ENCODE measurements at places on chromosomes 2 and 18. TPM values are rescaled to one million over a fixed set of nuclear protein-coding genes. Genes with fewer than 3 reads are reported as not detected.
A peak's percentile ranks its signal among the peaks of the same experiment; 100 is the strongest.

TDRD15 gene
- total RNA-seq: 0.06 TPM

- no peak for DNase-seq
- H3K36me3 ChIP-seq: peaks cover 2% of the 10 kb centered on the region
- H3K4me3 ChIP-seq: no peak overlapping the region
- H3K27ac ChIP-seq: no peak overlapping the region
- peaks cover 4% of the 10 kb centered on the region for H3K4me1 ChIP-seq
Measured at GRCh38 chr2:212843409-212844199, 305.0 kb upstream of the ERBB4 start.

GRCh38 chr2:240644171-240644651 lies 18.9 kb downstream of the GPR35 start:
- no peaks in the 10 kb centered on the region for H3K36me3 ChIP-seq
- H3K27ac ChIP-seq: no peak overlapping the region

ALS2 gene
- 15.3 TPM for total RNA-seq

- H3K4me1 ChIP-seq: peaks cover 23% of the 10 kb centered on the region
- peaks cover 5% of the 10 kb centered on the region for H3K36me3 ChIP-seq
- no peak for DNase-seq
- no peaks in the 10 kb centered on the region for H3K27me3 ChIP-seq
- H3K4me3 ChIP-seq: no peak overlapping the region
Measured at GRCh38 chr2:43230351-43230885, 4.0 kb upstream of the ZFP36L2 start.

GBX2 gene
- total RNA-seq: not detected

CFAP53 gene
- total RNA-seq: 0.68 TPM

GRCh38 chr18:44579028-44579702 lies 101.5 kb upstream of the SETBP1 start:
- peaks cover 8% of the 10 kb centered on the region for H3K27me3 ChIP-seq
- no peak for DNase-seq
- H3K4me3 ChIP-seq: no peak overlapping the region
- H3K4me1 ChIP-seq: no peaks in the 10 kb centered on the region

SERPINB13 gene
- total RNA-seq: not detected

DNA sequence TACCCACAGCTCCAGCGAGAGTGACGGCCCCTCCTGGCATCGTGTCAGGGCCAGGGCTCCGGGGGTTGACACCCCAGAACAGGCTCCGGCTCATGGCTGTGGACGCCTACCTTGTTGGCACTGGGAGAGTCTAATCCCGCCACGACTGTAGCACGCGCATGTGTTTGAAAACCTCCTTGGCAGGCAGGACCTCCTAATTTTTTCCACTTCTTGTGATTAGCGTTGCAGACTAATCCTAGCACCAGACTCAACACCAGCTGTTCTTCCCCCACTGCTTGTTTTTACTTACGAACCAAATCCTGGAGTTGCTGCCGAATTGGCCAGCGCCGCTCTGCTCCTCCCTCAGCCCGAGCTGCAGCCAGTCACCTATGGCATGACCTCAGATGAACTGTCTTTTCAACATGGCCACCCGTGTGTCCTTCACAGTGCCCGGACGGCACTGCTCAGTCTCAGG lies 110.7 kb downstream of the KLHL29 start:
- H3K36me3 ChIP-seq: no peaks in the 10 kb centered on the region
- peaks cover 55% of the 10 kb centered on the region for H3K27me3 ChIP-seq
- peaks cover 46% of the 10 kb centered on the region for H3K4me1 ChIP-seq

- no peak overlapping the region for H3K27ac ChIP-seq
- no peak for DNase-seq
- H3K4me3 ChIP-seq: no peak overlapping the region
- H3K36me3 ChIP-seq: peaks cover 12% of the 10 kb centered on the region
Measured at GRCh38 chr2:216465579-216466195, 33.0 kb upstream of the RPL37A start.

DNA sequence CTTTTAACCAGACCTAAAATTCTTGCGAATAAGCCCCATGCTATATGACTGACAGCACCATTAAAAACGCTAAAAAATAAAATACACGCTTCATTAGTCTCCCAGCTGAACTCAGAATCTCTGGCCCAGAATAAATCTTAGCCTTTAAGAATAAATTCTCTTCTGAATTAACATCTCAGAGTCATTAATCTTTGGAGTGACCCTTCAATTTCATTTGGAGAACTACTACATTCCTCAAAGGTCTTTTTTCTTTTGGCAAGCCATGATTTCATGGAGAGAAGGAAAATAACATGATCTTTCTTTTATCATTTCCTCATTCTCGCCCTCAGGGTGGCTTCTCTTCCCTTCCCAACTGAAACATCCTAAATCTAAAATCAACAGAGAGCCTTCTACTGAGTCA lies 259.0 kb downstream of the AFF3 start:
- no peak for DNase-seq
- no peak overlapping the region for H3K27ac ChIP-seq
- H3K4me3 ChIP-seq: no peak overlapping the region
- no peaks in the 10 kb centered on the region for H3K4me1 ChIP-seq
- H3K36me3 ChIP-seq: no peaks in the 10 kb centered on the region
- peaks cover 2% of the 10 kb centered on the region for H3K27me3 ChIP-seq

GRCh38 chr2:238313289-238313990 lies 6.9 kb upstream of the TRAF3IP1 start:
- H3K4me1 ChIP-seq: peaks cover 6% of the 10 kb centered on the region
- no peak for DNase-seq
- H3K36me3 ChIP-seq: no peaks in the 10 kb centered on the region
- H3K27me3 ChIP-seq: peaks cover 14% of the 10 kb centered on the region

GRCh38 chr18:50719471-50720324 lies 100.1 kb downstream of the MRO start:
- no peak for DNase-seq
- no peaks in the 10 kb centered on the region for H3K36me3 ChIP-seq
- H3K4me3 ChIP-seq: no peak overlapping the region
- no peaks in the 10 kb centered on the region for H3K27me3 ChIP-seq
- no peak overlapping the region for H3K27ac ChIP-seq

DNA sequence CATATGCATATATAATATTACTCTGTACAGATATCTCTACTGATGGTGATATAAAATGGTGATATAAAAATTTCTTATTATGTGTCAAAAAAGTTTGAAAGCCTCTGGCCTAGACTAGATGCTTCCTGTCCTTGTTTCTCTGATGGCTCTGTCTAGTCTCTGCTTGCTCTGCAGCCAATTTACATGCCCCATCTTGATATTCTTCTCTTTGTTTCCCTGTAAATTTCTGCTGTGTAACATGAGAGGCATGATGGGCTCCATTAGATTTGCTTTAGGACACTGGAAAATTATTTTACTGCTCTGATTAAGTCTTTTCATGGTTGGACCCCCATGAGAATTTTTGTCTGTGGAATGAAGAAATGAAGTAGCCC lies 24.3 kb downstream of the BABAM2 start:
- H3K4me3 ChIP-seq: no peak overlapping the region
- no peak for DNase-seq
- peaks cover 6% of the 10 kb centered on the region for H3K4me1 ChIP-seq
- H3K27ac ChIP-seq: no peak overlapping the region
- no peaks in the 10 kb centered on the region for H3K27me3 ChIP-seq
- H3K36me3 ChIP-seq: peaks cover 25% of the 10 kb centered on the region

- DNase-seq: peak; percentile 54
- peaks cover 28% of the 10 kb centered on the region for H3K4me1 ChIP-seq
- peak overlapping the region; percentile 79 for H3K4me3 ChIP-seq
- H3K27ac ChIP-seq: peak overlapping the region; percentile 89
- peaks cover 5% of the 10 kb centered on the region for H3K36me3 ChIP-seq
Measured at GRCh38 chr2:9739531-9739964, 103.7 kb upstream of the TAF1B start.

ANKRD30B gene
- not detected for total RNA-seq

DNA sequence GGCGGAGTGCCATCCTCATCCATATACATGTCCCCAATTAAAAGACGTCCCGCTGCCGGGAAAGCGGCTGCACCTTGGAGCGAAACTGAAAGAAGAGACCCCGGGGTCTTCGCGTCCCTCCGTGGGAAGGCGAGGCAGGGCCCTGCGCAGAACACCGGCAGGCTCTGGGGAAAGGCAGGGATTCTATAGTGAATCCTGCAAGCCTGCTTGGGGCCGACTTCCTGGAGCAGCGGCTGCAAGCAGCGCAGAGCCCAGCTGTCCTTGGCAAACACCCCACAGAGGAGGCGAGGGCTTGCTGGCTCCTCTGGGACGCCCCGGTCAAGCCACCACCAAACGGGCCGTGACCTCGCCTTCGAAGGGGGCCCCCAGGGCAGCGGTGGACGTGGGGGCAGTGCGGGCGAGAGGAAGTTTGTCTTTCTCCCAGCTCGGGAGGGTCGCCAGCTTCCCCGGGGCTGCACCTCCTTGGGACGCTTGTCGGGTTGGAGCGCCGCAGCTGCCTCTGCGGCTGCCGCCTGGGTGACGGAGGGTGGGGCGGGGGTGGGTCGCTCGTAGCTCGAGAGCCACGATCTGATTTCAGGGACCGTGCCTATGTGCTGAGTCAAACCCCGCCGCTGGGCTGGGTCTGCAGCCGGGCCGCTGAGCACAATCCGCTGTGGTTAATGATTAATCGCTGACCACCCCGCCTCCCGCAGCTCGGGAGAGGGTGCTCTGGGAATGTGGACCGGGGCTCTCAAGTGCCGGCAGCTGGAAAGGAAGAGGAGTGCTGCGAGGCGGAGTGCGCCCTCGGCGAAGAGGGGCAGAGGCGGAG lies 486 bp upstream of the GPR39 start:
- H3K27ac ChIP-seq: no peak overlapping the region
- H3K27me3 ChIP-seq: peaks cover 19% of the 10 kb centered on the region
- H3K4me3 ChIP-seq: no peak overlapping the region
- H3K4me1 ChIP-seq: no peaks in the 10 kb centered on the region
- H3K36me3 ChIP-seq: no peaks in the 10 kb centered on the region

- peak overlapping the region; percentile 74 for H3K4me3 ChIP-seq
- DNase-seq: peak; percentile 64
- H3K36me3 ChIP-seq: no peaks in the 10 kb centered on the region
- H3K27me3 ChIP-seq: peaks cover 64% of the 10 kb centered on the region
- no peak overlapping the region for H3K27ac ChIP-seq
- H3K4me1 ChIP-seq: peaks cover 12% of the 10 kb centered on the region
Measured at GRCh38 chr2:69012310-69013141, 453 bp upstream of the ANTXR1 start.

RUFY4 gene
- 4.9 TPM for total RNA-seq

GRCh38 chr2:100427111-100427510 lies 9.6 kb upstream of the CHST10 start:
- no peaks in the 10 kb centered on the region for H3K36me3 ChIP-seq
- H3K4me1 ChIP-seq: peaks cover 3% of the 10 kb centered on the region
- H3K27ac ChIP-seq: no peak overlapping the region
- no peak overlapping the region for H3K4me3 ChIP-seq

EML6 gene
- total RNA-seq: 2.4 TPM

- peaks cover 2% of the 10 kb centered on the region for H3K4me1 ChIP-seq
- DNase-seq: no peak
- no peak overlapping the region for H3K4me3 ChIP-seq
- H3K27me3 ChIP-seq: no peaks in the 10 kb centered on the region
Measured at GRCh38 chr2:63530704-63531279, 57.5 kb downstream of the WDPCP start.

DNA sequence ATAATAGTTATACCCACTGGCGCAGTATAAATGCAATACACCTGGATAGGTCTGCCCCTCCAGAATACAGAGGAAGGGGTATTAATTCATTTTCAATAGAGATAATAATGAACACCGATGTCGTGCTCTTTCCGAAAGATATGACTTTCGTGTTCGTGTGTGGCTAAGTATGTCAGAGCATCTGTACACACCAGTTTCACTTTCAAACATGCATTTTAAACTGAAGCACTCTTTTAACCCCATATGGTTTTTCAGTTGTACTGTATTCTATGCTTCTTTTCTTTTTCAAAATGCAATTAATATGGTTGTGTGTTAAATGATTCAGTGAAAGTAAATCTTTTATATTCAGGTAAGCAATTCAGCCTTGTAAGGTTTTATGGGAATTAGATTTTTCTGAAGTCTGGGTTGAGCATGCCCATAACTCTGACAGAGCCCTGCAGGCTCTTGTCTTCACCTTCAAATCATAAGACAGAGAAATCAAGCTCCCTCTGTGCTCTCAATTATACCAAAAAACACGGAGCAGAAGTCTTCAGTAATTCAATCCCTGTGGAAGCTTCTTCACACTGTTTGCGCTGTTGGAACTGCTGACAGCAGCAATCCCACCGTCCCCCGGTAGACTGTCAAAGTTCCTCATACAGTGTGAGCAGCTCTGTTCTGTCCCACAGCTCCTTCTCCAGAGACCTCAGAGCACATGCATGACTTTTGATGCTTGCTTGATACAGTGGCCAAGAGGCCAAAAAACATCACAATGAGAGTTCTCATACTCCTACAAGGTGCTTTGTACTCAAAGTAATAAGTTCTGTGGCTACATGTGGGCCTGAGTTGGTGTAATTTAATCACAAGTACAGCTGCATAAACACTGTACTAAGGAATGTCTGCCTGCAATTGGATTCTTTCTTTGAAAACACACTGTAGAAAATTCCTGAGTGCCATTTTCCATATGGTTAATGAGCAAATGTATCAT lies 186.8 kb downstream of the ZNF521 start:
- H3K27ac ChIP-seq: no peak overlapping the region
- peak overlapping the region; percentile 82 for H3K4me3 ChIP-seq
- peaks cover 17% of the 10 kb centered on the region for H3K4me1 ChIP-seq

- H3K36me3 ChIP-seq: no peaks in the 10 kb centered on the region
- no peaks in the 10 kb centered on the region for H3K4me1 ChIP-seq
- no peak for DNase-seq
- no peak overlapping the region for H3K4me3 ChIP-seq
- no peak overlapping the region for H3K27ac ChIP-seq
- H3K27me3 ChIP-seq: peaks cover 5% of the 10 kb centered on the region
Measured at GRCh38 chr18:70366174-70366573, 77.3 kb downstream of the SOCS6 start.

PAIP2B gene
- total RNA-seq: 4.8 TPM

- DNase-seq: no peak
- peaks cover 54% of the 10 kb centered on the region for H3K4me1 ChIP-seq
- H3K27me3 ChIP-seq: peaks cover 15% of the 10 kb centered on the region
Measured at GRCh38 chr2:110866466-110866865, 134.1 kb downstream of the ACOXL start.

- DNase-seq: no peak
- no peaks in the 10 kb centered on the region for H3K36me3 ChIP-seq
- no peaks in the 10 kb centered on the region for H3K4me1 ChIP-seq
- H3K27ac ChIP-seq: no peak overlapping the region
- H3K27me3 ChIP-seq: peaks cover 6% of the 10 kb centered on the region
Measured at GRCh38 chr2:235909358-235909757, 258.8 kb downstream of the GBX2 start.

MAP4K3 gene
- 12.1 TPM for total RNA-seq

GRCh38 chr2:88669482-88670214 lies 21.8 kb upstream of the RPIA start:
- no peak overlapping the region for H3K4me3 ChIP-seq
- H3K27ac ChIP-seq: no peak overlapping the region
- no peak for DNase-seq
- no peaks in the 10 kb centered on the region for H3K36me3 ChIP-seq
- H3K4me1 ChIP-seq: no peaks in the 10 kb centered on the region

GRCh38 chr2:149068225-149068995 lies 29.9 kb downstream of the LYPD6B start:
- no peak for DNase-seq
- H3K36me3 ChIP-seq: no peaks in the 10 kb centered on the region
- peaks cover 7% of the 10 kb centered on the region for H3K4me1 ChIP-seq
- H3K4me3 ChIP-seq: no peak overlapping the region
- peaks cover 7% of the 10 kb centered on the region for H3K27me3 ChIP-seq
- H3K27ac ChIP-seq: no peak overlapping the region

SUPT7L gene
- 43.4 TPM for total RNA-seq

- DNase-seq: no peak
- H3K36me3 ChIP-seq: no peaks in the 10 kb centered on the region
Measured at GRCh38 chr2:120432976-120433815, 87.3 kb downstream of the INHBB start.
